ENCODE measurements at places on chromosomes 3 and 15. TPM values are rescaled to one million over a fixed set of nuclear protein-coding genes. Genes with fewer than 3 reads are reported as not detected.

- DNase-seq = peak; percentile 11
Observed at GRCh38 chr3:3127432-3128010, 781 bp downstream of the TRNT1 start.

DNA sequence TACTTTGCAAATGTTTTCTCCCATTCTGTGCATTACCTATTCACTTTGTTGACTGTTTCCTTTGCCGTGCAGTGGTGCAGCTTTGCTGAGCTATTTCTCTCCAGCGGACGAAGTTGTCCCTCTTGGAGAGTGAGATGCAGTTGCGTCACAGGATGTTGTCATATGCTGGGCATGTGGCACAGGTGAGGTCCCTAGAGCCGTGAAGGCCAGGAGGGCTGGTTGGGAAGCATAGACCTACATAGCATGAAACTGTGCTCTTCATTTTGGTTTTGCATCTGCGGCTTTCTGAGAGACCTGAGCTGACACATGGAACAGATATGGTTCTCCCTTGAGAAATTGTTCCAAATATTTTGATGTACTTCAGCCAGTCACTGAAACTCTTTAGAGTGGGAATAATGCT, 108.5 kb downstream of the CACNA1D start:
- no peak for DNase-seq

DNA sequence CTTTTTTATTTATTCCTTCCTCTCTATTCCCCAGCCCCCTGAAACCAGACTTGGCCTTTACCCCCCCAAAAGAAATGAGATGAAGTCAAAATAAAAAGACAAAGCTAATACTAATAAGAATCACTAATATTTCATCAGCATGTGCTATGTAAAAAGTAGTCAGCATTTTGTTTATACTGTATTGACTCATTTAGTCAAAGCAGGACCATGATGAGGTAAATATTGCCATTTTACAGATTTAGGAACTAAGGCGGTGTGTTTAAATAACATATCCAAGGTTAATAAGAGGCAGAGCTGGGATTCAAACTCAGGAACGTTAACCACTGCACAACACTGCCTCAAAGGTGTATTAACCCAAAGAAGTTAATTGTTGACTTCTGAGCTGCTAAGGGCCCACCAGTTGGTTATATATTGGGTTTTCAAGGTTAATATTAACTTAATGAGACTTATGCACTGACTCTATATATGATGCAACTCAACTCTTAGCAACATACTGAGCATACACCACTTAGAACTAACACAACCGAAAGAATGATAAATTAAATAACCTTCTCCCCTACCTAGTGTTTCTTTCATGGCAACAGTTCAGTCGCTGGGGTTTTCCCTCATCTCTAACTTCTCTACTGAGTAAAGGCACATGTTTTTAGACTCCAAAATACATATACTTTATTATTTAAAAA, 34.7 kb downstream of the FOXP1 start:
- no peak for DNase-seq

GRCh38 chr3:167813169-167814123, 77.9 kb downstream of the SERPINI1 start:
- no peak for DNase-seq

GRCh38 chr3:8619548-8619947, 25.1 kb downstream of the SSUH2 start:
- peak; percentile 89 for DNase-seq

DNA sequence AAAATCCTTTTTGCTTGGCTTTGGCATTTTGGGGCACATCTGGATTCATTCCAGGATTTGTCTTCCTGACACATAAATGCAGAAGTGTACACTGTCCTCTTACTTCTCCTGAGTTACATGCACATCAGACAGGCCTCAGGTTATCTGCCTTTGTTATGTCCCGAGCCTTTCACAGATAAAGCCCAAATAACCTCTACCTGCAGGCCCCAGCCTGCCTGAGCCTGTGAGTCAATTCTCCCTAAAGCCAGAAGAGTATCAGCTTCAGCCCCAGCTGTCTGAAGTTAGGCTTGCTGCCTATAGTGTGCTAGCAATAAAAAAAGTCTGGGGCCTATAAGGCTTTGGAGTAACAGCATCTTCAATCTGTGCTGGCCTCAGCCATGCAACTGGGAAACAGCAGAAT, 17.7 kb upstream of the GSK3B start:
- DNase-seq = no peak

- DNase-seq = no peak
Observed at GRCh38 chr15:85766001-85766831, 28.5 kb downstream of the KLHL25 start.

GRCh38 chr3:11548721-11549131, 95.0 kb downstream of the VGLL4 start:
- DNase-seq = peak; percentile 73

DNA sequence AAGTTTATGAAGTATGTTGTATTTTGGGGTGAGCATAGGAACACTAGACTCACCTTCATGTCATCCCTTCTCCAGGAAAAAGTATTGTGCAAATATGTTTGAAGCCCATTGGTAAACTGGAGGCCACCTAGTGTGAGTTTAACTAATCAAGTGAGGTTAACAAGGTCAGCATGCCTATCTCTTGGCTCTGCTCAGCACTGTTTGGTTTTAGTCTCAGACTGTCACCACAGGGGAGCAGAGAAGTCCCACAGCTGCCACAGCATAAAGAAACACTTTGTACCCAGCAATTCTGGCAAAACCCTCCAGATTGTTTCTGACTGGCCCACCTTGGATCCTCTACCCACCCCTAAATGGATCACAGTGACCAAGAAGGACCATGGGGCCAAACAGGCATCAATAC, 152.7 kb downstream of the FEZF2 start:
- DNase-seq = no peak

DNA sequence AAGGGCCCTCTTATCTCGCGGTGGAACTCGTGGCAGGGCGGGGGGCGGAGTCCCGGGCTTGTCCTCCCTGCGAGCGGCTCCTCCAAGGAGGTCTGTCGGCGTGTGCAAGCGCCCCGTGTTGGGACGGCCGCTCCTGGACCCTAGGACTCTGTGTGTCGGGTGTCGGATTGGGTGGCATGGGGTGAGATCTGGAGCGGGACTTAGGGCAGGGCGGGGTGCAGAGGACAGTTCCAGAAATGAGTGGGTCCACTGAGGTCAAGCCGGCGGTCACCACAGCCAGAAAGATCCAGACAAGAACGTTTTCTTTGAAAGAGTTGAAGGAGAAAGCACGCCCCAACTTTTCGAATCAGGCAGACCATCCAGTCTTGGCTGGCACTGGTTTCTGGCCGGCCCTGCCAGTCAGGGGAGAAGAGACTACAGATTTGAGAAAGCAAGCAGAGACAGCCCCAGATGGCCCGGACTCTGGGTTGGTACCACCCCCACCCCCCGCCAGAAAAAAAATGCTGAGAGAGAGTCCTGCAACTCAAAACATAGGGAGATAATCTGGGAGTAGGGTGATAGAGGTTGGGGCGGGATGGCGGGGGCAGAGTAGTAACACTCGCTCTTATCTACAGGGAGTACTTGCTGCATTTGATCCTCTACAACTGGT, 784 bp upstream of the CISH start:
- DNase-seq = no peak

DNA sequence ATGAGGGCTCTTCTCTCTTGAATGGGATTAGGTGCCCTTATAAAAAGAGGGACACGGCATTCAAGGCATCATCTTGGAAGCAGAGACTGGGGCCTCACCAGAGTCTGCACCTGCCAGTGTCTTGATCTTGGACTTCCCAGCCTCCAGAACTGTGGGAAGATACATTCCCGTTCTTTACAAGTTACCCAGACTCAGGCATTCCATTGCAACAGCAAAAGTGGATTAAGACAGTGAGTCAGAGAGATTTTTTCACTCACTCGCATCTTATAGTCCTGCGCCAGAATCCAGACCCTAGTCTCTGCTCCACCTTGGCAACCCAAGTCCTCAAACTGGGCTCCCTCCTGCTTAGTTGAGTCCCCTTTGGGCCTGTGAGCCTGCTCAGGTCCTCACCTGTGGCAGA, 2.7 kb downstream of the LCTL start:
- DNase-seq = peak; percentile 21

DNA sequence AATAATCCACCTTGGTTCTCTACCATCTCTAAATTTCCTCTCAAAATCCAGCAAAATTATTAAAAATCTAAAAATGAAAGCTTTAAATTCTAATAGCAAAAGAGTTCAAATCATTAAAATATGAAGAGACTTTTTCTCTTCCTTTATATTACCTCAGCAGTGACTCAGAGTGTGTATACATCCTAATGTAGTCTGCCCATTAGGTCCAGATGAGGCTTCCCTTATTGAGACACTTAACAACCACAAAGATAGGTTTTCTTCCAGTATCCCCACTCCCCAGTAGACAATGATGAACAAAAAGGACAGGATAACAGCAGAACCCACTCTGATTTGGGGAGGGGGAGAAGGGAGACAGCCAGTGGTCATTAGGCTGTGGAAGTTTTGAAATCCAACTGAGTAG, 61.5 kb upstream of the DCBLD2 start:
- peak; percentile 77 for DNase-seq

DNA sequence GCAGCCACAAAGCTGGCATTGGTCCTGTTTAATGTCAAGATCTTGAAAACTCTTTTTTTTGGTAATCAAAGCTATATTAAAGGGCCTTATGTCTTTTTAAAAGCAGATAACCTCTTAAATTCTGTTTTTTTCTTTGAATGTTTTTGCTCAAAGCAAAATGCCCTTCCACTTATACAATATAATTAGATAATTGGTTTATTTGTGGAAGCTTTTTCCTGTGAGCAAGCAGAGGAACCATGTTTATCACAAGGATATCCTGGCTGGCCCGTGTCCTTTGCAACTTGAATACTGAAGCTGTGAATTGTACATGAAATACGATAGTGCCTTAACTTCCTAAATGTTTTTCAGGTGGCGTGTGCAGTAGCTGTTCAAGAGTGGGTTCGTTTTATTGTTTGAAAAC, 2.6 kb downstream of the ST3GAL6 start:
- DNase-seq = no peak

DNA sequence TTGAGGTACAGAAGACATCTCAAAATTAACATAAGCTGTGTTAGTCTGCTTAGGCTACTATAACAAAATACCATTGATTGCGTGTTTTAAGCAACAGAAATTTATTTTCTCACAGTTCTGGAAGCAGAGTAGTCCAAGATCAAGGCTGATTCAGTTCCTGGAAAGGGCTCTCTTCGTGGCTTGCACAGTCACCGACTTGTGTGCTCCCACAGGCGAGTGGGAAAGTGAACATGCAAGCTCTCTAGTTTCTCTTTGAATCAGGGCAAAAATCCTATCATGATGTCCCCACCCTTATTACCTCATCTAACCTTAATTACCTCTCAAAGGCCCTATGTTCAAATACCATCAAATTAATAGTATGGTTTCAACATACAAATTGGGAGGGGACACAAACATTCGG, 505.9 kb downstream of the ZIC1 start:
- peak; percentile 57 for DNase-seq

DNA sequence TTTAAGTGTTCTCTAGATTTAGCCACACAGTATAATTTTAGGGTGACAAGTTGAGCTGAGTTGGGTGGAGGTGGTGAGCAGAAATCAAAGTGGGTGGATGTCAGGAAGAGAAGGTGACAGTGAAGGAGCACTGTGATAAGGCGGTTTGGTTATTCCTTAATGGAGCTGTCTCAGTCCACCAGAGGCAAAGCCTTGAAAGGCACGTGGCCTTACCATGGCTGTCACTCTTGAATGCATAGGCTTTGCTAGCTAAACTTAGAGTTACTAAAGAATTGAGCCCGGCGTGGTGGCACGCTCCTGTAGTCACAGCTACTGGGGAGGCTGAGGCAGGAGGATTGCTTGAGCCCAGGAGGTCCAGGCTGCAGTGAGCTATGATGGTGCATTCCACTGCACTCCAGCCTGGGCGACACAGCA, 560 bp upstream of the TTLL13 start:
- DNase-seq = no peak

DNA sequence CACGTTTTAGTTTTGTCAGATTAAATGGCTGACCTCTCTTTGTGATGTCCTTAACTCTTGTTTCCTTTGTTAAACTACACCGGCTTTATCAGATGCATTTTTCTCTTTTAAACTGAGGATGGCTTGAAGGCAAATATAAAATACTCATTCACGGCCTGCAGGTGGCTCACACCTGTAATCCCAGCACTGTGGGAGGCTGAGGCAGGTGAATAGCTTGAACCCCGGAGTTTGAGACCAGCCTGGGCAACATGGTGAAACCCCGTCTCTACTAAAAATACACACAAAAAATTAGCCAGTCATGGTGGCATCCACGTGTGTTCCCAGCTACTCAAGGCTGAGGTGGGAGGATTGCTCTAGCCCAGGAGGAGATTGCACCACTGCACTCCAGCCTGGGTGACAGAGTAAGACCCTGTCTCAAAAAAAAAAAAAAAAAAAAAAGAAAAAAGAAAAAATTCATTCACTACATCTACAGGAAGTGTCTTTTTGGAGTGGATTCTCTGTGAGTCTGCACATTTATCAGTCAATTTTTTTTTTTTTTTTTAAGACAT, 34.7 kb upstream of the SACM1L start:
- DNase-seq = no peak

DNA sequence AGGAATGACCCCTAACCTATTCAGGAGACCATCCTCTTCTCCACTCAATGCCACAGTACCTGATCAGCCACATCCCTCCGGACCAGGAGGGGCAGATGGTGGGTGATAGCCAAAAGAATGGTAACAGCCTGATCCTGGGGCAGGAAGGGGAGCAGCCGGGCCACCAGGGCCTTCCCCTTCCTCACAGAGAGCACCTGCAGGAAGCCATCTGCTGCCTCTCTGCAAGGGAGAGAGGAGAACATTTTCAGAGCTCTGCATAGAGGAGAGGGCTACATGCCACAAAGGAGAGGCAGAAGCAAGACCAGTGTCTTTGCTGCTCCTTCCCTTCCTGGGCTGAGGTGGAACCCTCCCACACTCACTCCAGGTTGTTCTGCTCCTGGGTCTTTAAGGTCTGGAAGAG, 5.5 kb upstream of the SPG11 start:
- no peak for DNase-seq

GRCh38 chr15:52067545-52067926, 45.0 kb downstream of the BCL2L10 start:
- DNase-seq = no peak

DNA sequence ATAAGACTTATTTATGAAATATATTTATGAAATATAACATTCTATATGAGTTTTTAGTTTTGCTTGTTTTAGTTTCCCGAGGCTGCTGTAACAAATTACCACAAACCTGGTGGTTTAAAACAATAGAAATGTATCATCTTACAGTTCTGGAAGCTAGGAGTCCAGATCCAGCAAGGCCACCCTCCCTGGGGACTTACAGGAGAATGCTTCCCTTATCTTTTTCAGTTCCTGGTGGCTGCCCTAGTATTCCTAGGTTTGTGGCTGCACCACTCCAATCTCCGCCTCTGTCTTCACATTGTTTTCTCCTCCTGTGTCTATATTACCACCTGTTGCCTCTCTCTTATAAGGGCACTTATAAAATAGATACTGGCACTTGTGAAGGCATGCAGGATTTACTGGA, 877.8 kb downstream of the TUSC7 start:
- DNase-seq = no peak

- DNase-seq = peak; percentile 71
Observed at GRCh38 chr3:139353920-139354556, 10.2 kb downstream of the MRPS22 start.

- no peak for DNase-seq
Observed at GRCh38 chr3:27877061-27878013, 155.2 kb upstream of the EOMES start.

The NCBP2 gene
- 71.4 TPM for total RNA-seq

The RPL29 gene
- 1,798 TPM for total RNA-seq

The CACNA1D gene
- total RNA-seq = under 0.01 TPM

The SERPINI2 gene
- total RNA-seq = not detected

The GUCA1C gene
- not detected for total RNA-seq

The KLHL6 gene
- total RNA-seq = not detected

The ACTC1 gene
- total RNA-seq = 0.83 TPM

The DENND4A gene
- total RNA-seq = 17.7 TPM

The CPB1 gene
- total RNA-seq = not detected

The SNX4 gene
- total RNA-seq = 42.2 TPM

The FETUB gene
- total RNA-seq = not detected

The SLC2A2 gene
- total RNA-seq = not detected

All from IMR-90 (cell line).